OCI-M1 (cell line): ENCODE measurements at places on chromosomes 5 and 9.

- no peak for DNase-seq
Measured at GRCh38 chr5:16135003-16135402, 44.6 kb downstream of the MARCHF11 start.

DNA sequence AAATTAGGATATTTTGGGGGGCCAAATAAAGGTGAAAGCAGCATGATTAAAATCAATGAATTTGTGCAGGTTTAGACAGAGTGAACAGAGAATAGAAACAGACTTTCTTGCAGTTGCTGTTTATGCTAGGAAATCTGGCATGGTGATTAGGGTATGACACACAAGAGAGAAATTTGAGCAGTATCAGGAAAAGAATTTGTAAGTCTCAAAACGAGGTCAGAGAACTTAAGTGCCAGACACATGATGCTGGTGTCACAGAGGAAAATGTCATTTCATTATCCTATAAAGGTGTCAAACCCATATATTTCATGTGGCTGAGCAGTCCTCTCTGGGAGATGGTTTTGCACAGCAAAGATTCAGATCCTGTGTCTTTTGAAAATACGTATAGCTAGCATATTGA is 15.7 kb downstream of the LVRN start:
- no peak for DNase-seq

DNA sequence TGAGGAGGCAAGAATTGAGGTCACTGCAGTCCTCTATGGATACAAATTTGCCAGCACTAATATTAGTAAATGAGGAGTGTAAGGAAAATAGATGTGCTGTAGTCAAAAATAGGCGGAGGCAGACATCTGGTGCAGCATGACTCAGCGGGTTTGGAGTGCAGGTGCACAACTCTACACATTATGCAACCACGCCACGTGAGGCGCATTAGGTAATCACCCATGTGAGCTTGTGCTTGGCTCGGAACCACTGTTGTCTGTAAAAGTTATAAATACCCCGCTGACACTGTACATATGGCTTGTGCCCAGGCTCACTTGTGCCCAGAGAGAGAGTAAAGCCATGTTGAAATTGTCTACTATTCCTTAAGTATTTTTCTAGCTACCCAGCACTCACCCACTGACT is 623.5 kb upstream of the NUDT12 start:
- DNase-seq, result no peak

DNA sequence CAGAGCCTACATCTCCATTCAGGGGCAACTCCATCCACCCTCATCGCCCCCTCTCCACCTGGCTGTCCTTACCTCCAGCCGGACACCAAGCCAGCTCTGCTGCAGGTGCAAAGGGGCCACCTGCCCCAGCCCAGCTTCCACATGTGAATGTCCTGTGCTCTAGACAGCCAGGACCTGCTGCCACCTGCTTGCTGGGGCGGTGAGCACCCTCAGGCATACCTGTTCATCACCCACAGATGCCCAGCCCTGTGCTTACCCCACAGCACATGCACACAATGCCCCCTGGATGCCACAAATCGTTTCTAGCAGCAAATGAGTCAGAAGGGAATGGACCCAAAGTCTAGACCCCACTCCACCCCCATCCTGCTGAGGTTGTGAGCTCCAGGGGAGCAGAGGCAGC is 13.3 kb upstream of the NKD2 start:
- DNase-seq, result no peak

GRCh38 chr9:101465326-101465915 is 29.8 kb upstream of the ALDOB start:
- DNase-seq, result peak; percentile 95
